ENCODE measurements at places on chromosomes 13 and 19. TPM values are rescaled to one million over a fixed set of nuclear protein-coding genes. Genes with fewer than 3 reads are reported as not detected.

DNA sequence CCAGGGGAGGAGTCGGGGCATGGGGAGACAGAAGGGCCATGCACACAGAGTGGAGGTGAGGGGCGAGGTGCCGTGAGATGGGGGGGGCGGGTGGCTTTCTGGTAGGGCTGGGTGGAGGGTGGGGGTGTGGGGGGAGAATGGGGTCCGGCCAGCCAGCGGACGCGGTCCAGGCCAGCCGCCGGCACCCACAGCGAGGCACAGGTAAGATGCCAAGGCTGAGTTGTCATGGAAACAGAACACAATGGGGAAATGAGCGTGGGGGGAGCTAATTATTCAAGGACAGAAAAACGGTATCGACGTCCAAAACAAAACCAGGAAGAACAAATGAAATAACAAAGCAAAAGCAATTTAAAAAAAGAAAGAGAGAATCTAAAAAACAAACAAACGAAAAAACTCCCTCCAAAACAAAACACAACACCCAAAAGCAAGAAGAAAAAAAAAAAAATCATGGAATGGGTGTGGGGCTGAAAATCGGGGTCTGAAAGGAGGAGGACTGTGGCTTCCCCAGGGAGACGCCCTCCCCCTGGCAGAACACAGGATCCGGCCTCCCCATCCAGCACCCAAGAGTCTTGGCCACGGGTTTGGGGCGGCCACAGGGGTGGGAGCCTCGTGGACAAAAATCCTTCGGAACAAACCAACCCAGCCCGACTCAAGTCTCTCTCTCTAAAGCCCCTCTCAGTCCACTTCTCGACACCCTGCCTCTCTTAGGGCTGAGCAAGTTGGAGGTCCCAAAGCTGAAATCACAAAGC, 92.5 kb downstream of the PTPRS start:
- DNase-seq: no peak

DNA sequence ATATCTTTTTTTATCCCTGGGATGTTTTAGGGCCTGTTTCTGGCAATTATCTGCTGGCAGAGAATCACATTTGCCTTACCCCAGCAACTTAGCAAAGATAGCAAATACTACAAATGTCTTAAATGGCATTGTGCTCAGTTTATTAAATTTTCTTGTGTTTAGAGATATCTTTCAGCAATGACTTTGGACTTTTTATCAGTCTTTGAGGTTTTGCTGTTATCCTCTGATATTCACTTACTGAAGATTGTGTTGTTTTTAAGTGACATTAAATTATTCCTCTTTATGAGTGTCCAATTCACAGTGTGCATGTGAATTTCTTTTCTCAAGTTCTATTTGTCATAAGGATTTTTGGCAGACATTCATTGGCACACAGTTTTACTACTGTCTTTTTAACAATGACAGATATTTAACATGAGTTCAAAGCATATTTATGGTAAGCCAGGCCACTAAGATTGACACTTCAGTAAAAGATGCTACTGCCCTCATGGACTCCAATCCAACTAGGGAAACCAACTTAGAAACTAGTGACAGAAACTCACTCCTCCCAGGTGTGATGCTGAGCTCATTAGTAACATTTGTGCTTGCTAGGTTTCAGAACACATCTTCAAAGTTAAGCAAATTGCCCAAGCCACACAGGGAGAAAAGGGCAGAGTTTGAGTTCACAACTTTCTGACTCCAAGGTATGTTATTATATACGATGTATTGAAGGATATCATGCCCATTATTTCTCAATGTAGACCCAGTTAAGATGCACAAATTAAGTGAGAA, 481.9 kb downstream of the GPC6 start:
- no peak for DNase-seq

DNA sequence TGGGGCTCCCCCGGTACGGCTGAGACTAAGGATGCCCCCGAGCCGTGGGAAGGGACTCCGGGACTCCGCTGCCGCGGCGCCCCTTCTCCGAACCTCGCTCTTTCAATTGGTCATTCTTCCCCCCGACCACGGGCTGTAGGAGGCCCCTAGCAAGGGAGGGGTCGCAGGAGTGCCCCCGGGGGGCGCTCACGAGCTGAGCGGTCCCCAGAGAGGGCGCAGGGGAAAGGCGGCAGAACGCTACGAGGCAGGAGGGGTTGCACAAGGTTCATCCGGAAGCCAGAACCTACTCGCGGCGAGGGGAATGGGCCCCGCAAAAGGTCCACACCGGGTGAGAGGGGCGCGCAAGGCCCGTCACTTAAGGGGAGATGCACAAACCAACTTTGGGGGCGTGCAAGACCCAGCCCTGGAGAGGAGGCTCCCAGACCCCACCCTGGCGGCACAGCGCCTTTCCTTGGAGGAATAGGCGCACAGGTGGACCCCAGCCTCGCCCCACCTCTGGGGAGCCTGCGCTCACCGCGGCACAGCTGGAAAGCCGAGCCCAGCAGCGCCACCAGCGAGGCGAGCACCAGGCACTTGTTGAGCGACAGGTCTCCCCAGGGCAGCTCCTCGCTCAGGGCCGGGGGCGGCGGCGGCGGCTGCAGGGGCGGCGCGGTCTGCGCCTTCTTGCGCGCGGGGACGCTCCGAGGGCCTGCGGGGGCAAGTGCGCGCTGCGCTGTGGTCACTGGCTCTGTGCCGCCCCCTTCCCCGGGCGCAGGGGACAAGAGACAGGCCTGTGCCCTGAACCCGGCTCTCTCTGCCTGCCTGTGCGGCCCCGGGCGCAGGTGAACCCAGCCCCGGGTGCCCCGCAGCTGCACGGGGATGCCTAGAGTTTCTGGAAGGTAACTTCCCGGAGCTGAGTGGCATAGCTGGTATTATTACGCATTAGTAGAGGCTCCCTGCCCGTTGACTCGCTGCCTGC, 2.8 kb downstream of the JSRP1 start:
- DNase-seq: no peak

- DNase-seq: no peak
These were observed 9.0 kb upstream of the THSD1 start for GRCh38 chr13:52414963-52415362.

DNA sequence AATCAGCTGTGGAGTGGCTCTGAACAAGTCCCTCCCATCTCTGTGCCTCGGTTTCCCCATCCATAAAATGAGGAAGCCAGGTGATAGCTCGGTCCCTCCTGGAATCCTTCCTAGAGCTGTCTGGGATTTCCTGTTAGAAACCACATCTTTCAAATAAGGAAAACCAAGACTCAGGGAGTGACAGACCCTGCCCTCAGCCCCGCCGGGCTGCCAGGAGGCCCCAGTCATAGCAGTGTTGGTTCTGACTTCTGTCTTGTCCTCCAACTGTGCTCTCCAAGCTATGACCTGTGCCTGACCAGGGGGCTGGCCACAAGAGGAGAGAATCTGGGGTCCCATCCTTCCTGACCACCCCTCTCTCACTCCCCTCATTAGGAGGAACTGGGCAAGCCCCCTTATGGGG, 1.1 kb upstream of the SHD start:
- DNase-seq: no peak

- DNase-seq: no peak
These were observed 51.6 kb upstream of the POMP start for GRCh38 chr13:28607187-28607955.

GRCh38 chr13:49412749-49413148, 31.1 kb downstream of the CAB39L start:
- DNase-seq: no peak

The CERS1 gene
- 0.20 TPM for total RNA-seq

The GAMT gene
- 19.2 TPM for total RNA-seq

The CD33 gene
- total RNA-seq: 26.4 TPM

The KLK6 gene
- total RNA-seq: not detected

The WDR62 gene
- 4.3 TPM for total RNA-seq

The PLA2G4C gene
- 11.5 TPM for total RNA-seq

The IER2 gene
- total RNA-seq: 99.4 TPM

Measured in left lung (tissue), 14 donors.